ENCODE measurements at places on chromosomes 1 and 21.

DNA sequence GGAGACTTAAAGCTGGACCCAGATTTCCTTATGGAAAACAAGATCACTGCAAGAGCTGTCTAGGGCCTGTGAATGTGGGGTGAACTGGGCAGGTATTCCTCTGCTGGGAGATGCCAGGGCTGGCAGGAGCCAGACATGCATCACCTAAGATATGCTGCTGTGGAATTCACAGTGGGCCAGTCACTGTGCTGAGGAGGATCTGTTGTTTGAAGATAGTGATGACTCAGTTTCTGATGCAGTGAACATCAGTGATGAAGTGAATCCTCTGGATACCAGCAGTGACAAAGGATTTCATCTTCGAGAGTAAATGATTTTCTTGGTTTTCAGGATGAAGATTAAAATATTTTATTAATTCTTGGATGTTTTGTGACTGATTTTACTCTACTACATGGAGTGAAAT is 29.9 kb upstream of the CAMSAP2 start:
- DNase-seq: no peak

DNA sequence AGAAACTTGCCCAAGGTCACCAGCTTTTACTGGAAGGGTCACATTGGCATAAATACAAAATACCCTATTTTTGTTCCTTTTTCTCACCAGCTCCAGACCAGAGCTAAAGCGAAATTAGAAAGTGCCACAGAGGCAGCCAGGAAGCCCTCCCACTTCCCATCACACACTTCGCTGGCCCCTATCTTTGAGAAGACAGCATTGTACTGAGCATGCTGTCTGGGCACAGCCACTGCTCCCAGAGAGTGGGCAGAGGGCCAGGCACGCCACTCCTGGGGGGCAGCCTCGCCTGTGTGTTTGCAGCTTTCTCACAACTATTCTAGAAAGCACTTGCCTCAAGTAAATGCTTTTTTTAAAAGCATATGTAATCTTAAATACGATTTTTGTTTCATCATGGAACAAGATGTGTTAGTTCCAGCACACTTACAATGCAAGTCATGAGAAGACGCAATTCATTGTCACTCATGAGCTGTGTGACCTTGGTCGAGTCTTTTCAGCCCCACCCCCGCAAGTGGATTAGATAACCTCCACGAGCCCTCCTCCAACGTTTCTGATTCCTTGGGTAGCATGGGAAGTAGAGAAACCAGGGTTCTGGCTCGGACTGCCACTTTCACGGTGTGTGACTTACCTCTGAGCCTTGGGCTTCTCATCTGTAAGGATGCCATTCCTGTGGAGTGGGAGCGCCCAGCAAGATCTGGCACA is 25.7 kb upstream of the EPHA8 start:
- DNase-seq: no peak

DNA sequence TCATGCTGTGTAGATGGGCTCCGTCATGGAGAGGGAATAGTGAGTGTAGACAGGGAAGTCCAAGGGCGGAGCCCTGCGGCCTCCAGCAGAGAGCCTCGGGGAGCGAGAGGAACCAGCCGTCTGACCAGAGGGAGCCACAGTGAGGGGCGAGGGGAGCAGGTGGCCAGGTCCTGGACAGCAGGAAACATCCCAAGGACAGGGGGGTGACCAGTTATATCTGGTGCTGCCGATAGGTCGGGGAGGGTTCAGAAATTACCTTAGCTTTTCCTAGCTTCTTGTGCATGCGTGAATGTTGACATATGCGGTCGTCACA is 46.5 kb downstream of the TRAPPC10 start:
- DNase-seq: no peak

GRCh38 chr1:228377664-228378089 is 29.0 kb downstream of the TRIM11 start:
- no peak for DNase-seq

DNA sequence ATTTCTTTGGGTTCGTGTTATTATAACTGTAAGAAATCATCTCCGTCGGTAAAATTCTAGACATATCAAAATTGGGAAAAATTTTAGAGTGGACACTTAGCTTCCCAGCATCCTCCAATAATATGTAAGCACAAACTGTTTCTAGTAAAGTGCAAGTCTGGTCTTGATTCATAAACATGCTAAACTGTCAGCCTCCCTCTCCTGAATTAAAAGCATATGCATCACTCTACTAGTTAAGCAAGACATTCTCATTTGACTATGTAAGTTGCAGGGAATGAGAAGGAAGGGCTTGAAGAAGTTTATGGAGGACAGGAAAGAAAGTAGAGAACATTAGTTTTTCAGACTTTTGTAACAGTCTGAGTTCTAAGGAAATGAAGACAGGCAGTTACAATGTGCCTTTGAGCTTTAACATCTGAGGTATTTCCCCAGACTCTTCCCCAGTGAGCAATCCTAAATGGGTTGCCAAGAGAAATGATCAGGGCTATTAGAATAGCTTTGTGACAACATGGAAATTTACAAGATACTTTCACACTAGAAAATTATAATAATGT is 90.0 kb downstream of the TYW3 start:
- no peak for DNase-seq

All from stimulated activated CD8-positive, alpha-beta memory T cell treated with anti-CD3 and anti-CD28 coated beads, Interleukin-4, amount 100 ng/mL, for 24 hours (primary cell).